ENCODE measurements at places on chromosomes 7 and 10.

GRCh38 chr7:39304178-39304577 lies 262.0 kb upstream of the YAE1 start:
- DNase-seq: no peak

GRCh38 chr7:93884541-93884940 lies 6.0 kb downstream of the TFPI2 start:
- no peak for DNase-seq

GRCh38 chr10:52129410-52130178 lies 184.5 kb upstream of the DKK1 start:
- DNase-seq: no peak

GRCh38 chr10:118488710-118489497 lies 106.5 kb downstream of the PRLHR start:
- no peak for DNase-seq

GRCh38 chr10:84117686-84118394 lies 21.5 kb upstream of the GHITM start:
- no peak for DNase-seq

DNA sequence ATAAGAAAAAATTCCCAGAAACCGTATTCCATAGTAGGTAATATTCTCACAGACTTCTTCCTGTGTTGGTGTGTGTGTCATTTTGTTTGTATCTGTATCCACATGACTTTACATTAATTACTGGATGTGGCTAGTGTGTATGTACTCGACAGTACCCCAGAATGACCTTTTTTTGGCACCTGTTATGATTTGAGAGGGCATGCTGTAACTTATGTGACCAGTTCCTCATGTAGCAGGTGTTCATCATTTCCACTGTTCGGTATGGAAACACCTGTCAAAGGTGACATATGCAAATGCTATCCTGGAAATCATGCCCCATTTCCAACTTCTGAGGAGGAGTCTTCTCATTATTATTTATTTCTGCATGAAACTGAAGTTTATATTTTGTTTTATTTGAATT lies 89.3 kb downstream of the ZMYND11 start:
- DNase-seq: no peak

- DNase-seq: no peak
Observed at GRCh38 chr7:87445897-87446296, 29.6 kb downstream of the ABCB4 start.

DNA sequence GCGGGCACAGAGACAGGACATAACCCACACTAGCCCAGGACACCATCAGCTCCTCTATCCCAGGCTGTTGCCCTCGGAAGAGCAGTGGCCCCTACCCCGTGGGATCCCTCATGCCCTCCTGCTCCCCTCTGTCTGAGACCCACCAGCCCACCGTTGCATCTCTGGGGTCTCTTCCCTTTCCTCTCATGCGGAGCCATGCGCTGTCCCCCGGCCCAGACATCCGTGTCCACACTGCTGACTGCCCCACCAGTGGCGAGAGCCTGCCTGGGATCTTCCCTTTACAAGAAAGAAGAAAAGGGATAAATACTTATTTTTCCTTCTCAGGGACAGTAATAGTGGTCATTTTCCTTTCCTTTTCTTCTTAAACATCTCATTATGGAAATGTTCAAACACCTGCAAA lies 115.4 kb downstream of the WDR37 start:
- no peak for DNase-seq

DNA sequence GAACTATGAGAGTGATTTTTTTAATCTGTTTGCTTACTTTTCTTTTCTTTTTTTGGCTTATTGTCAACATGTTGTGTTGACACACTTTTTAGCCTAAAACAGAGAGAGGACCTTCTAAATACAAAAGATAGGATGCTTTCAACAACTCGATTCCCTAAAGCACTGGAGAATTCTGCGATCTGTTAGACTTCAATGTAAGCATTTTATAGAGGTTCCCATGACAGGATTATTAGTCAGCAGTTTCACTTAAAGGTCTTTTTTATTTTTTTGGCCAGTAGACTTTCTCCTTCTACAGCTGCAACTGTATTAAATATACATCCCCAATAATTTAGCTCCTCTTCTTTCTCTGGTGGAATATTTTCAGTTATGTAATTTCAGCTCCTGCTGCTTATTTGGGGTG lies 12.7 kb upstream of the NRP1 start:
- DNase-seq: no peak

- DNase-seq: no peak
Observed at GRCh38 chr10:121509796-121510195, 88.4 kb downstream of the FGFR2 start.

GRCh38 chr7:27203365-27203953 lies 3.6 kb upstream of the HOXA13 start:
- no peak for DNase-seq

DNA sequence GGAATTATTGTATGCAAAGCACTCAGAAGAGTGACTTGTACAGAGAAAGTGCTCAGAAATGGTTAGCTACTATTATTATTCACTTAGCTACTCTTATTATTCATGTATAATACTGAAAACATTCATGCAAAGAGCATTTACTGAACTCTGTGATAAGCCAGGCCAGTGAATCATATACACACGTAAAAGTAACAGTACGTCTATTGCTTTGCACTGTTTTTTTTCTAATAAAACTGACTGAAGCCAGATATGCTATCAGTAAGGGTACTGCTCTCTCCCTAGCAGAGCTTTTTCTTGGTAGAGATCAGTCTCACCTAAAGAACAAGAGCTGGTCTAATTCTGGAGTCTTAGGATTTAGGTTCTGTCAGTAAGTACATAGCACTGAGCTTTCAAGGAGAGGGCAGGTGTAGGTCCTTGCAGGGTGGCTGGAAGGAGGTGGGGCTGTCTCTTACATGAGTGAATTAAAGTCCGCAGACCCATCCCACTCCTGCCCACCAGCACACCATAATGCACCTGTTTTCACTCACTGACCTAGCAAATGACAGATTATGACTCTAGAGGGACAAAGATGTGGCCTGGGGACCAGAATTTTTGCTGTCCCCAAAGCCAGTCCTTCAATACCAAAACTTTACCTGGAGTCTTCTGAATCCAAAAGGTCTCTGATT lies 145.9 kb downstream of the ARID5B start:
- DNase-seq: no peak

- no peak for DNase-seq
Observed at GRCh38 chr10:70508912-70509756, 30.6 kb downstream of the PALD1 start.

DNA sequence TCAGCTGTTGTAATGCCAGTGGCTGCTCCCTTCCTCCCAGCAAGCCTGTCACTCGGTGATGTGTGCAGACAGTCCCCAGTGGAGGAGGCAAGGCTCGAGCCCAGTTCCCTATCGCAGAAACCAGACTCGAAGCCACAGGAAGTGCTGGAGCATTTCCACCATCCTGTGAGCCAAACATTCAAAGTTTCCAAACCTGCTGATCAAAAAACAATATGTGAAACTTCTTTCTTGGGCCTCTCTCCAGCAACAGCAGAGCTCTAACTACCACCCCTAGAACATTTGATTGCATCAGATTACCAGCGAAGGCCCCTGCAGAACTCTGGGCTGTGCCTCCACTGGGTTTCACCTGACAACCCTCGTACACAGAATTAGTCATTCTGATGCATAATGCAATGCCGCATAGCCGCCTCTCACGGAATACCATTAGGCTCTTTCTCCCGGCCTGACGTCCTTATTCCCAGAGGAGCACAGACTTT lies 94.0 kb downstream of the ELMO1 start:
- peak; percentile 53 for DNase-seq

GRCh38 chr10:80443531-80443974 lies 10.6 kb upstream of the TSPAN14 start:
- no peak for DNase-seq

DNA sequence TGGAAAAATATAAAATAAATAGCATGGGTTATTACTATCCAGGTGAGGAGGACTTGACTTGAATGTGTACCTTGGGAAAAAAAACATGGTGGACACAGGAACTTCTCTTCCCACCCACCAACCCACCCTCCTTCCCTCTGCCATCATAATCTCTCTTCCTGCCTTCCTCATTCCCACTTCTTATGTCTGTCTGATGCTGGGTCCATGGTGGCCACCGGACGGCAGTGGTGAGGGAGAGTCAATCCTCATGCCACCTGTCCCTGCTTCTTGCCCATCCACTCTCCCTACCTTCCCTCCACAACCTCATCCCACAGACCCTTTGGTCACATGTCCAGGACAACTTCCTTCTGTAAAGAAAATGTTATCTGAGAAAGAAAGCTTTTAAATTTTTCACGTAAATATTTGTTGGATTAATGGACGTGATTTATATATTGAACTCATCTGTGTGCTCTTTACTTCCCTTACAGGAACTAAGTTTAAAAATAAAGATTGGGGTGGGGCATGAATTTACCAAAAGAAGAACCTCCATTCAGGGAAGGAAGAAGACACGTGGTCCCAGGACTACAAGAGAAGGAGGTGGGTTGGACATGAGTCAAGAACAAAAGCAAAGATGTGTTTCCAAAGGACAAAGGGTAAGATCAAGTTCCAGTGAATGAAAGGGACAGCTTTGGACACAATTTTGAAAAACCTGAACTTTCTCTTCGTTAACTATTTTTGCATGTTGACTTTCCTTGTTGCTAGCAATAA lies 104.5 kb downstream of the PIP4K2A start:
- no peak for DNase-seq

DNA sequence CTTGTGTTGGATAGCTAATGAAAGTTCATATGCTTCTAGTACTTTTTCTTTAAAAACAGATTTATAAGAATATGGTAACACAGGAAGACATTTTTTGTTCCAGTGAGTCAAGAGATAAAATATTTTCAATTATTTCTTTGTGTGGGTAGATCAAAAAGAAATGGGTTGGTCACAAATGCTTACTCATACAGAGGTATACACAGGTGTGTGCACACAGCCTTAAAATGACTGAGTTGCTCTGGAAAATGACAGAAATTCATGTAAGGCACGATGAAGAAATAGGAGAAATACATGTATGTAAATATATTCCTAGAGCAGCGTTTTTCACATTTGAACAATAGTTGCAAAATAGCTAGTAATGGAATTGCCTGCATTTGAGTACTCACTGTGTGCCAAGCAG lies 66.0 kb downstream of the ST7 start:
- no peak for DNase-seq

- no peak for DNase-seq
Observed at GRCh38 chr7:146654048-146654447, 537.4 kb downstream of the CNTNAP2 start.

DNA sequence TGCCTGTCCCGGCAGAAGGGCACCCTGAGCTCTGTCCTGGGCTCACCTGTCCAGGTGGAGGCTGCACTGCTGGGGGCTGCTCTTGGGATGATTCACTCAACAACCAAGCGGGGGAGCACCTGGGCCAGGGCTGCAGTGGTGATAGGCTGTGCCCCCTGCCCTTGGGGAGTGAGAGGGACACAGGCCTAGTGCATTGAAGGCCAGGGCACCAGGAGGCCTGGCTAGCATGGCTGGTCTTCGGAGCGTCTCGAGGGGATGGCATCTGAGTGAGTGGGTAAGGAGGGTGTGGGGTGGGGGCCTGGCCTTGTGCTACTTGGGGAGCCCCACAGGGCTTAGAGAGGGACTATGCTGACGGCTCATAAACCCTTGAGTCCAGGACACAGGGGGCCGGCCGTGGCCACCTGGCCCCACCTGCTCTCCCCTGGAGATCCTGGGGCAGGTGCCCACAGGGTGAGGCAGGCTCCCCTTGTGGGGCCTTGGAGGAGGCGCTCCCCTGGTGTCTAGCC lies 3.1 kb downstream of the PWWP2B start:
- no peak for DNase-seq

DNA sequence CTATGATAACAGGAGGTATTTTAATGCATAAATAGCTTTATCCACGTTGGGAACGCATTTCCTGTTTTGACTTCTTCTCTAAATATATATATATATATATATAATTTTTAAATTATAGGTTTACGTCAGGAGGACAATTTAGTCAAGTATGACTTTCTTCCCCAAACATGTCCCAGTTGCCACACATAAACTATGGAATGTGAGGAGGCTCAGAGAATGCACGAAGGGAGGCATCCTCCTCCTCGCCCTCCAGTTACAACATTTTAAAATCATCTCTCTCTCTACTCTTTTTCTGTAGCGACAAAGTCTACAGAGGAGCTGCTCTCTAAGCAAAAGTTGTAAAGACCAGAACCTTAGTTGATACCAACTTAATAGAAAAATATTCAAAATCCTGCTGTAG lies 106.9 kb upstream of the LYZL1 start:
- no peak for DNase-seq

DNA sequence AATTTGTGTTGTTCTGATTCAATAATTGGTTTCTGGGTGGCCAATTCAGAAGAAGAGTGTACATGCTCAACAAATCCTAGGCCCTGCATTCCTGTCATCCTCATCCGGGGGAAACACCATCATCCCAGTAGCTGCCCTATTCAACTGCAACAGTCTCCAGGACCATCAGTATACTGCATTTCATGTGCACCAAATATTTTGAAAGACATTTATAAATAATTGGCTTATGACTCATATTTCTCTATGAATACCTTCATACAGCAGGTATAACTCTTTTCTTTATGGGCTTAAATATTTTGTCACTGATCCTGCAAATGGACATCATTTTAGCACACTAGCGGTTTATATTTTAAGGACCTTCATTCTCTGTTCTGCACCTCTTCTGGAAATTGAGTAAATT lies 38.0 kb downstream of the CD36 start:
- DNase-seq: no peak

GRCh38 chr7:85103357-85103756 lies 83.5 kb downstream of the SEMA3D start:
- DNase-seq: no peak

- DNase-seq: no peak
Observed at GRCh38 chr10:62736168-62736546, 68.4 kb upstream of the ADO start.

Data from stimulated activated CD4-positive, alpha-beta T cell treated with anti-CD3 and anti-CD28 coated beads, Interleukin-12 subunit alpha, Interleukin-12 subunit beta, amount 100 ng/mL, for 4 hours (primary cell).